ENCODE measurements at places on chromosomes 6 and 20.

- DNase-seq, result no peak
These were observed 29.7 kb downstream of the LIN28B start for GRCh38 chr6:104986625-104987024.

DNA sequence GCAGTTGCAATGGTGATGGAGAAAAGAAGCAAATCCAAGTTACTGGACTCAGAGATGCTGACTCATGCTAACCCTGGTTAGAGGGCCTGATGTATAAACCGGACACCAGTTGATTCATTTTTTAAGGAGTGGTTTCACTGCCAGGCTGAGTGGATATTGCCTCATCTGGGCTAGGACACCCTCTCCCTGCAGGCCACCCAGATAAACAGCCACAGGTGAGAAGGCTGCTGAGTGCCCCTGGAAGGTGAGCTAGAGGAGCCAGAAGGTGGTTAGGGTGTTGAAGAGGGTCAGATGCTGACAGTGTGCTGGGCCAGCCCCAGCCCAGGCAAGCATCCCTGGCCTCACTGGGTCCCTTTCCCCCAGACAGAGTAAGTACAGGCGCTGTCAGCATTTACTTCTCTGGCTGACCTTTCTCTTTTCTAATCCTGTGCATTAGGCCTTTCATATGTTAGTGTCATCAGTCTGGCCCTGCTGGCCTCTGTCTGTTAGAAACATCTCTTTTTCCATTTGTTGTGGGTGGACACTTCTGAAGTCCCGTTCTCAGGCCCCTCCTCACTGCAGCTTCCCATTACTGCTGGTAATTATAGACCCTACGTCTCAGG, 13.5 kb downstream of the EPB41L1 start:
- no peak for DNase-seq

DNA sequence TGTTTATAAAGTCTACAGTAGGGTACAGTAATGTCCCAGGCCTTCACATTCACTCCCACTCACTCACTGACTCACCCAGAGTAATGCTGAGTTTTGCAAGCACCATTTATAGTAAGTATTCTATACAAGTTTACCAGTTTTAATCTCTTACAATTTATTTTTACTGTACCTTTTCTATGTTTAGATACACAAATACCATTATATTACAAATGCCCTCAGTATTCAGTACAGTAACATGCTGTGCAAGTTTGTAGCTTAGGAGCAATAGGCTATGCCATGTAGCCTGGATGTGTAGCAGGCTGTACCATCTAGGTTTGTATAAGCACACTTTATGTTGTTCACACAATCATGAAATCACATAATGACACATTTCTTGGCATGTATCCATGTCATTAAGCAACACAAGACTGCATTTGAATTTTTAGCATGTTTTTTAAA, 673.6 kb downstream of the CD109 start:
- DNase-seq, result no peak

DNA sequence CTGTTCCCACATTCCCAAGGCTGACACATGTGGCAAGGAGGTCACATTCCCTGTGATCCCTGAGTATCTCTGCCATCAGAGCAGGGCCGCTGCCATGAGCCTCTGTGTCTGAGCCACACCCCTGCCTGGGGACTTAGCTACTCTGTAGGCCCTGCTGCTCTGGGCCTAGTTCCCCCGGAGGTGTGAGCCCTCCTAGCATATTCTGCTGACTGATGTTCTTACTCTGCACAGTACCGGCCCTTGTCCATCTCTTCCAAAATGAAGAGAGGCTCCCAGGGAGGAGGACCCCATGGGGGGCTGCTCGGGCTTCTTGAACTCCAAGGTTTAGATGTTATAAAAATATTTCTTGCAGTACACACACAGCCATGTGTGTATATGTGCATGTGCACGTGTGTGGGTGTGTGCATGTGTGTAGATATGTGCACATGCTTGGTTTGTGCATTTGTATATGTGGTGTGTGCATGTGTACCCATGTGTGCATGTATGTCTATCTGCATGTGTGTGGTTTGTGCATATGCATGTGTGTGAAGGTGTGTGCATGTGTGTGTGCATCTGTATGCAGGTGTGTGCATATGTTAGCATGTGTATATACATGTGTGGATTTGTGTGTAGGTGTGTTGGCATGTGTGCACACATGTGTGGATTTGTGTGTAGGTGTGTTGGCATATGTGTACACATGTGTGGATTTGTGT, 101.2 kb downstream of the ERMARD start:
- DNase-seq, result no peak

DNA sequence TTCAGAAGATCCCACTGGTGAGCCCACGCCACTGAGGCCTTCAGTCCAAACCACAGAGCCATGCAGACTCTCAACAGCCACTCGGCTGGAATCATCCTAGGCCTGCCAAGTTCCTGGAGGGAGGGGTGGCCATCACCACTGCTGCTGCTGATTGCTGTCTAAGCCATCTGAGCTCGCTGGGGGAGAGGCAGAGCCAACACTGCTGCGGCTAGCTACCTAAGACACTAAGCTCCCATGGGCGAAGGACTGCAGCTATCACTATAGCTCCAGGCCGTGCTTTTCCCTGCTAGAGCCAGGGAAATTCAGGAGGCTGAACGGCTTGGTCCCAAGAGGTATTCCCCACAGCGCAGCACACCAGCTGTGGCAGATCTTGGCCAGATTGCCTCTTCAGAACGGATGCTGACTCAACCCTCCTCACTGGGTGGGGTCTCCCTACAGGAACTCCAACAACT, 73.6 kb downstream of the TBC1D32 start:
- no peak for DNase-seq

DNA sequence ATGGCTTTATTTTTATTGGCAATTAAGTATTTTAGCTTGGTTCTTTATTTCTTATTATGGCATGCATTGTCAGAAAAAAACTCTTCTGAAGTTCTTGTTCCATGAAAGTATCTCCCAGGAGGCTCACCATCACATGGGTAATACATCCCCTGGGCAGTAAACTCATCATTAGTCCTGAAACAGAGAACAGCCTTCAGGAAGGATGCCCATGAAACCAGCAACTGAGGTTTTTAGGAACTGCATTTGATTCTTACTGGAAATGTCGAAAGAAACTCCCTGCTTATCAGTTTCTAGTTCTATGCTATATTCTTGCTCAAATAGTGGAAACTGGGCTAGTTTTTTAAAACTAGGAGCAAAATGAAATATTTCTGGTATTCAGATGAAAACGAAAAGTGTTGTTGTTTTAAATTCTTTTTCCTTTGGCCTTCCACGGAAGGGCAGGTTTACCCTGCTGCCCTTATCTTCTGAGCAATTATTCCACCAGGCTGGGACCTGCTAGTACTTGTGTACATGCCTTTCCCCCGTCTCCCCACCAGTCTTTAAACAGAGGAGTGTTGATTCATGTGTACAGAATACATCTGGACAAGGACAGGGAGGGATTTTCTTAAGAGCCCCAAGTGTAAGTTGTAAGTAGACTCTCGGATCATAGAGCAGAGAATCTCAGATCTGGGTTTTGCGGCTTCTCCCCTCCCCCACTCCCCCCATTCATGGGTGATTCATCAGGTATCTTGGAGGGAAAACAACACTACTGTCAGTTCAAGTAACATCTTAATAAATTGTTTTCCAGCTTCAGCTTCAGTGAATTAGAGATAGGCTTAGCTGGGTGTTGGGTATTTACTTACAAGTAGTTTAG, 81.5 kb downstream of the RTN4IP1 start:
- no peak for DNase-seq

GRCh38 chr20:64260239-64260638, 4.7 kb downstream of the PCMTD2 start:
- DNase-seq, result no peak

- no peak for DNase-seq
These were observed 183.2 kb upstream of the JARID2 start for GRCh38 chr6:15062516-15063252.

GRCh38 chr20:17958373-17959256, 10.0 kb downstream of the SNX5 start:
- DNase-seq, result no peak

- no peak for DNase-seq
These were observed 7.3 kb downstream of the TRDN start for GRCh38 chr6:123629258-123629941.

GRCh38 chr6:147438758-147439528, 69.5 kb upstream of the SAMD5 start:
- DNase-seq, result no peak

DNA sequence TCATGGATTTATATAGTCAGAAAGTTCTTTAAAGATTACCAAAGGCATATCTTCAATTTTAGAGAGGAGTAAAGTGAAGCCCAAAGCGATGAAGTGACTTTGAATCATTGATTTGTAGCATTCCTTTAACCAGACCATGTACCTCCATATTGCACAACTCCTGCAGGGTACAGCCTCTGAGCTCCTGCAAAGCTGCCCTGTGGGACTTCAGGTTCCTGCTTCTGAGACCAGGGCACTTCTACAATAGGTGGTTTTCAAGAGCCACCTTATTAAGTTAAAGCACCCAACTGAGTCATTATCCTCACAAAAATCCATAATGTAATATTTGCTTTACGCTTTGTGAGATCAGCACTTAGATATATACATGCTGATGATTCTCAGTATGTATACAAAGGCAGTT, 270.7 kb upstream of the RGS17 start:
- DNase-seq, result no peak

- DNase-seq, result no peak
These were observed 153.1 kb upstream of the INSM1 start for GRCh38 chr20:20214757-20215275.

GRCh38 chr6:93728150-93728549, 308.8 kb upstream of the EPHA7 start:
- DNase-seq, result no peak

DNA sequence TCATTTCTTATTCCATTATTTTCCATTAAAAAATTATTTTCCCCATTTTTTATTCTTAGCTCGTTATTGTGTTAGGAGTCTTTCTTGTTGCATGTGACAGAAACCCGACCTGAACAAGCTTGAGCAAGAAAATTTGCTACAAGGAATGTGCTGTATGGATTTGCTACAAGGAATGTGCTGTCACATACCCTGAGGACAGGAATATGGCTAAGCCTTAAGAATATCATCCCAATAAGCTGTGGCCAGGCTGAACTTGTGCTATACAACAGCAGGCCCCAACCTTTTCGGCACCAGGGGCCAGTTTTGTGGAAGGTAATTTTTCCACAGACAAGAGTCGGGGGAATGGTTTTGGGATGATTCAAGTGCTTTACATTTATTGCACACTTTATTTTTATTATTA, 114.0 kb downstream of the TRMT11 start:
- DNase-seq, result no peak

DNA sequence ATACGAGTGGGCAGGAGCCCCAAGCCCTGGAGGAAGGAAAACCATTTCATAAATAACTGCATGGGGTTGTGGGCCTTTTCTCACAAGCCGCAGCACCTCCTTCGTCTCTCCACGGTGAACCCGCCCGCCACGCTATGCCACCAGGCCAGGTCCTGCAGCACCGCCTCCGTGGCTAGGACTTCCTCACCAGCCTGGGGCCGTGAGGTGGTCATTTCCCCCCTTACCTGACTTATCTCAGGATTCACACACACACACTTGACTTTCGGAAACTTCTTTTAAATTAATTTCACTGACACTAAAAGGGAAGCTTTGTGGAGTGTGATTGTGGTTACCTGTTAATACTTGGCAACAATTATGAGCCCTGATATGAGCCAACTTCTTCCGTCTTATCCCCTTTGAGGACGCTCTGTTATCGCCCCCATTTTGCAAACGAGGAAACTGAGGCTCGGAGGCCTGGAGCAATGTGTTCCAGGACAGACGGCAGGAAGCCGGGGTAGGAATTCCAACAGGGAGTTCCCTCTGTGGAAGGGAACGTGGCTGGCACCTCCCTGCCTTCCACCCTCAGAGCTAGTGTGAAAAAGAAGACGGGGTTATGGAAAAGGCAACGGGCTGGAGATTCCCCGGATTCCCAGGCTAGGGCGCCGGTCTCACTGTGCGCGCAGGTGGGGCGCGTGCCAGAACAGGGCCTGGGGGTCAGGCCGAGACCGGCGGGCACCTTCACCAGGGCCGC, 817 bp upstream of the SLCO4A1 start:
- DNase-seq, result no peak

DNA sequence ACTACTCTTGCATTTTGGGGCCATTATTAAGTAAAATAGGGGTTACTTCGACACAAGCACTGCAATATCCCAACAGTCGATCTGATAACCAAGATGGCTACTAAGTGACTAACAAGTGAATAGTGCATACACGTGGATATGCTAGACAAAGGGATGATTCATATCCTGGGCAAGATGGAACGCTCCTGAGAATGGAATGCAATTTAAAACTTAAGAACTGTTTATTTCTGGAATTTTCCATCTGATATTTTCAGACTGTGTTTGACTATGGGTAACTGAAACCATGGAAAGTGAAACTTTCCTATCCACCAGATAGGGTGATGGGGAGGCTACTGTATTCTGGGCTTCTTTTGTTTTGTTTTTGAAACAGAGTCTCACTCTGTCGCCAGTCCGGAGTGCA, 66.5 kb downstream of the ILRUN start:
- no peak for DNase-seq

DNA sequence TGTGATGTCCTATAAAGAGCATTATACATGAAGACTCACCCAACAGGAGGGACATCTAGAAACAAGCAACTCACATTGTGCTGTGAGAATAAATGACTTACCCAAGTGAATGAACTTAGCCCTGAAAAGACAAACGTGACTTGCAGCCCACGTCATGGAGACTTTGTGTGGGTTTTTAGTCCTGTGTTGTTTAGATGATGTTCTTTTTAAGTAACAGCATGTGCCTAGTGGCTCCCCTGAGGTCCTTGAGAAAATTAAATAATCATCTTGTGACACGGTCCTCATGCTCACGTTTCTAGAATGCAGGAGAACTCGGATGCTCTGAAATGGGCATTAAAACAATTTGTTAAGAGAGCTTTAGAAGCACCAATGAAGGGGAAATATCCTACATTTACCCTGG, 165.1 kb downstream of the SASH1 start:
- DNase-seq, result no peak

GRCh38 chr6:46015119-46015968, at the start of gene CLIC5:
CLIC5 (minus strand) TSS chr6:46015860; CDS start chr6:46015542, 318 bp downstream.
- no peak for DNase-seq

DNA sequence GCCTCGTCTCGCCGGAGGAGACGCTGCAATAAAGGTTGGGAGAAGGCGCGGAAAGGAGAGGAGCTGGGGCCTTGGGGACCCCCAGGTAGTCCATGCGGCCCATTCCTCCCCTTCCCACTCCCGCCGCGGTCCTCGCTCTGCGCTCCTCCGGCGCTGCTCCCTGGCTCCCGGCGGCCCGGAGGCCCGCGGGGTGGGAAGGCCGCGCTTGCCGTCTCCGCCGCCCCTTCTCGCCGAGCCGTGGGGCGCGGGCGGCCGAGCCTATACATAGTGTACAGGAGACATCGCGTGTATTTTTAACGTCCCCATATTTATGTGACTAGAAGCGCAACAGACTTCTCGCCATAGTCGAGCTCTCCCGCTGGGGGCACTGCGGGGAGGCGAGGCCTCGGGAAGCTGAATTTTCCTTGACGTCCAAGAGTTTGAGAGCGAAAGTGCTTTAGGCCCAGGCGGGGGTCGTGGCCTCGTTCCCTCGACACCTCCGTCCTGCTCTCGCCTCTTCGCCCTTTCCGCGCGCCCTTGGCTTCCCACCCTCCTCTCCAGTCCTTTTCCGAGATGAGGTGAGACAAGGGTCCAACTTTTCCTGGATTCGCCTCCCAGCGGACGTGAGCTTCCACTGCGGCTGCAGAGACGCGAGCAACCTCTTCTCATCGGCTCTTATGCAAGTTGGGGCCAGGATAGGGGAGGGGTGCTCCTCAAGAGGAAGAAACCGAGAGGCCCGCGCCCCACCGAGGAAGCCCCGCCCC, 29.0 kb downstream of the SLC12A5 start:
- no peak for DNase-seq

- DNase-seq, result no peak
These were observed 42.4 kb downstream of the PLAGL1 start for GRCh38 chr6:143965503-143966171.

Measured in cortex of kidney (tissue), 1 donor.